ENCODE measurements at places on chromosomes 4 and X.

DNA sequence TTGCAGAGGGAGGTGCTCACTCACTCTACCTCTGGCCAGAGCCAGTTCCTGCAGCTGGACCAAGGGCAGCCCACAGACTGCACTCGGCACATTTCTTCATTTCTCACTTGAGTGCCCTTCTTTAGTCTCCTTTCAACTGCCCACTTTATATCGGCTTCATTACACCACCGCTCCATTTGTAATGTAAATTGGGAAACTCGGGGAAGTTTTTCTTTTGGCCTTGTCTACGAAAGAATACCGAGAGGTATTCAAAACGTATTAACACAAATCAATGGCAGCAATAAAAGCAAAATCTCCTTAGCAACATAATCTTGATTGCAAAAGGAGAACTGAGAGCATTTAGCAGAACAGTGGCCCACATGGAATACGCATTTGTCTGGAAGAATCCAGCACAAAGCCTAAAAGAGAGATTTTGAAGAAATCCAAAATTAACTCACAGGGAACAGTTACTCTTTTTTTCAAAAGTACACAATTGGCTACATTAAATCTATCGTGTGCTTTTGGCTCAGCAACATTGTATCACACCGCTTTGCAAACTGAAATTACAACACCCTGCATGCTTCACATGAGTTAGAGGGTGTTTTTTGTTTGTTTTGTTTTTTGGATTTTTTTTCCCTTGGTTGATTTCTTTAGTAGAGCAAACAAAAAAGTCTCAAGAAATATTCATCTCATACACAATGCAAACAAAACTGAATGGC is 62.6 kb downstream of the CHIC2 start:
- no peak for DNase-seq

DNA sequence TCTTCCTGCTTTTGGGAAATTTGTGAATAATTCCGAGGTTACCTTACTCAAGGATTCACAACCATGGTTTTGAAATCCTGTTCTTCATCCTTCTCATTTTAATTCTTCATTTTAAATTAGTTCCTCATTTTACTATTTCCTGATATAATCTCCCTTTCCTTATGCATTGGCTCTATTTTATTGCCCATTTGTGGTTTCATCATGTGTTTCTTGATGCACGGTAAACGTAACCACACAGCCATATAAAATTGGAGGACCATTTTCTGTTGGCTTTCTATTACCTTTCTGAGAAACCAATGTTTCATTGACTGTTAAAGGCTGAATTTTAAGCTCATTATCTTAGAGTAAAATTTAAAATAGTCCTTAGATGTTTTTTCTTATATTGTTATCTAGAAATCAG is 100.3 kb upstream of the NDST4 start:
- no peak for DNase-seq

DNA sequence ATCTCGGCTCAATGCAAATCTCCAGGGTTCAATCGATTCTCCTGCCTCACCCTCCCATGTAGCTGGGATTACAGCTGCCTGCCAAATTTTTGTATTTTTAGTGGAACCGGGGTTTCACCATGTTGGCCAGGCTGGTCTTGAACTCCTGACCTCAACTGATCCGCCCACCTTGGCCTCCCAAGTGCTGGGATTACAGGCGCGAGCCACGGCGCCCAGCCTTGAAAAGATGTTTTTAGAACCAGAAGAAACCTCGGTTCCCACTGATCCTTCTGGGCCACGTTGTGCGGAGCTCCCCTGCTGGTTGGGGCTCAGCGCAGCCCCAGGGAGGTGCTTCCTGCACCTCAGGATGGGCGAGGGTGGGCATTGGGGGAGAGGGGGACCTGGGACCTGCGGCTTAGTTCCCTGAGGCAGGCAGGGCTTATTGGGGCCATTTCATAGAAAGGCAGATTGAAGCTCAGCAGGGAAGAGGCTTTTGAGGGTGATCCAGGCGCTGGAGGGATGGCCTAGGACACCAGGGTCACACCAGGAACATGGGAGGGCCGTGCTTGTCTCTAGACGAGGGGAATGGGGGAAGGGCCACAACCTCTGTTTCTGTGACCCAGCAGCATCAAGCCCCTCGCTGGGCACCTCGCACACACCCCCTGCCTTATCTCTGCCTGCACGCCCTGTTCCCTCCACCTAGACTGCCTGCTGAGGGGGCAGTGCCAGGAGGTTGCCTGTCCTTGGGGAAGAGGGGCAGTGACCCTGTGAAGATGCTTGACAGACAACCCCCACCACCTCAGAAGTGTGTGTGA is 6.3 kb upstream of the ADD1 start:
- no peak for DNase-seq

GRCh38 chr4:98430708-98431403 is 169.7 kb downstream of the RAP1GDS1 start:
- no peak for DNase-seq

- DNase-seq = no peak
These were observed at the start of gene GYG2 for GRCh38 chrX:2828344-2828958. Gene GYG2 (plus strand): TSS chrX:2828930. CDS start chrX:2830189, 1,259 bp downstream.
